ENCODE measurements at places on chromosomes 11 and 22.
A peak's percentile ranks its signal among the peaks of the same experiment; 100 is the strongest.

DNA sequence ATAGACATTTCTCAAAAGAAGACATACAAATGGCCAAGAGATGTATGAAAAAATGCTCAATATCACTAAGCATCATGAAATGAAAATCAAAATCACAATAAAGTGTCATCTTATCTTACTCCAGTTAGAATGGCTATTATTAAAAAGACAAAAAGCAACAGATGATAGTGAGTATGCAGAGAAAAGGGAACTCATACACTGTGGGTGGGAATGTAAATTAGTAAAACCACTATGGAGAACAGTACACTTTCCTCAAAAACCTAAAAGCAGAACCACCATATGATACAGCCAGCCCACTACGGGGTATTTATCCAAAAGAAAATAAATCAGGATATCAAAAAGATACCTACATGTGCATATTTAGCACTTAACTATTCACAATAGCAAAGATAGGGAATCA is 700.0 kb upstream of the ANO5 start:
- no peak for DNase-seq

DNA sequence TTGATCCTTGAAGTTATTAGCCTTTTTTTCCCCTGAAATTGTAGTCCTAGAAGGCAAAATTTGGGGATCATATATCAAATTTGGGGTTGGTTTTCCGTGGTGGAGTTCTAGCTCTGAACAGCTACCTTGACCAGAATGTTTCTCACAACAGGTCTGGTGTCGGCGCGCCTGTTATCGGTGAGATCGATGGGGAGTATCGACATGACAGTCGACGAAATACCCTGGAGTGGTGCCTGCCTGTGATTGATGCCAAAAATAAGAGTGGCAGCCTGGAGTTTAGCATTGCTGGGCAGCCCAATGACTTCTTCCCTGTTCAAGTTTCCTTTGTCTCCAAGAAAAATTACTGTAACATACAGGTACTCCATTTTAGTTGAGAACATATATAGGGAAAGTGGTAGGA is 9.9 kb upstream of the PHLDB1 start:
- DNase-seq: no peak

- no peak for DNase-seq
These were observed 1.8 kb downstream of the TLCD5 start for GRCh38 chr11:120326845-120327281.

DNA sequence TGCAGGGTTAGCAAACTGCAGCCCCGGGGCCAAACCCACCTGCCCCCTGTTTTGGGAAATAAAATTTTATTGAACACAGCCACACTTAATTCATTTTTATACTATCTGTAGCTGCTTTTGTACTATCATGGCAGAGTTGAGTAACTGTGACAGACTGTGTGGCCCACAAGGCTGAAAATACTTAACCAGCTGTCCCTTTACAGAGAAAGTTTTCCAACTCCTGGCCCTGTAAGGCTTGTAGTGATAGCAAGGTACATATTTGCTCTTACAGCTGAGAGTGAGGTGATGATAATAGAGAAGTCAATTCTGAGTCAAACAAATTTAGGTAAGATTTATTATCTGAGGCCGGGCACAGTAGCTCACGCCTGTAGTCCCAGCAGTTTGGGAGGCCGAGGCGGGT is 87.4 kb upstream of the SLC6A5 start:
- DNase-seq: no peak

DNA sequence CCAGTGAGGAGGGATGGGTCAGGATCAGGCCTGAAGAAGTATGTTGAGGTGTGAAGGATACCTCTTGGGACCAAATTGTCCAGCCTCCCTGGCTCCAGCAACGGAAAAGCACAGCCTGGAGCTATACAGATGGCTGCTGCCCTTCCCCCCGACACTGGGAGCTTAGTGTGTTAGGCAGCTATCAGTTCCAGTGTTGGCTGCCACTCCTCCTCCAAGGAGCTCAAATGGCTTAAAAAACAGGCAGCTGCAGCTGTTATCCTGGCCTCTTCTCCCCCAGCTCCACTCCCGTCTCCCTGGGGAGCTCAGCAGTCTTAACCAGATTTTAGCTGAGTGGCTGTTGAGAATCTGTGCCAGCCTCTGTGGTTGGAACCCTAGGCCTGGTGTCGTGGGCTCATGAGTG is 225.0 kb downstream of the JRKL start:
- DNase-seq: peak; percentile 82

- DNase-seq: no peak
These were observed 658 bp downstream of the ACY3 start for GRCh38 chr11:67649634-67650510.

GRCh38 chr11:130740819-130741218 is 175.5 kb downstream of the SNX19 start:
- peak; percentile 34 for DNase-seq

DNA sequence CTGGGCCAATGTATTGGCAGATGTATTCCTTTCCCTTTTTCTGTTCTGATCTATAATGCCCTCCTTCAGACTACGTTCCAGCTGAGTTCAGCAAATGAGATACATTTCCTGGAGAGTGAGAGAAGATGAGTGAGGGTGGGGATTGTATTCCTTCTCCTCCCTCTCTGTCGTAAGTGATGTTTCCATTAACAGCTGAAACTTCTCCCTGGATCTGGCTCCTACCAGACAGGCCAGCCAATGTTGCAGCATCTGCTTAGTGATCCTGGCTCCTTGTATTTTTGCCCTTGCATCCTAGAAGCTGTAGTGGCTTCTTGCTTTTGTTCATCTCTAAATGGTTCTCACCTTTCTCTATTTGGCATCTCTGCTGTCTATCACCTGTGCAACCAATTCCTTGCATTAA is 48.2 kb upstream of the MTMR2 start:
- DNase-seq: no peak

DNA sequence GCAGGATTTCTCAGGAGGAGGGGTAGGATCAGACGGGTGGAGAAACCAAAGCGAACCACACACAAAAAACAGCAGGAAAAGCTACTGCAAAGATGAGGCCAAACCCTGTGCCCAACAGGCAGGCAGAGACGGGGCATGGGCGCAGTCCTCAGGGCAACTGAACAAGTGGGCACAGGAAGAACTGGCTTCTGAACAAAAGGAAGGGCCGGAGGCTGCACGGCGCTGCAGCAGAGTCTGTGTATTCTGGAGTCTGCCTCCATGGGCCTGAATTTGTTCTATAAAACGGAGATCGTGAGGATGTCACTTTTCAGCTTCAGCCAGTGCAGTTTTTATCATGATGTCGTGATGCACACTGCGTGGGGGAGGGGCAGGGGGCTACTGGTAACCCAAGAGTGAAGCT is 1026.0 kb downstream of the TBC1D22A start:
- no peak for DNase-seq

DNA sequence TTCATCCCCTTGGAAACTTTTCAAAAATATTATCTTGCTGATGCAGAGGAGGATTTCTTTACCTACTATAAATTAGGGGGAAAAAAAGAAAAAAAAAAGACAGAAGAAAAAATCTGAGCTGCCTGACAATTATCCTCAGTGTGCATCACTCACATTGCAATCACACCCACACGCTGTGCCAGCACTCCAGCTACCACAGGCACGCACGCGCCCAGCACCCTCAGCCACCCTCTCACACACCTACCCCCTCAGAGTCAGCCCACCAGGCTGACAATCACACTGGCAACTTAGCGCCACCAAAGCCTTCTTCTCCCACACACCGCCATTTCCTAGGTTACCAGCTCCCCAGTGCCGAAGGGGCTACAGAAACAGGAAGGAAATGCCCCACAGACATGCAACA is 236.1 kb downstream of the KCNA4 start:
- no peak for DNase-seq

- DNase-seq: no peak
These were observed 13.6 kb upstream of the MS4A15 start for GRCh38 chr11:60743058-60743457.

DNA sequence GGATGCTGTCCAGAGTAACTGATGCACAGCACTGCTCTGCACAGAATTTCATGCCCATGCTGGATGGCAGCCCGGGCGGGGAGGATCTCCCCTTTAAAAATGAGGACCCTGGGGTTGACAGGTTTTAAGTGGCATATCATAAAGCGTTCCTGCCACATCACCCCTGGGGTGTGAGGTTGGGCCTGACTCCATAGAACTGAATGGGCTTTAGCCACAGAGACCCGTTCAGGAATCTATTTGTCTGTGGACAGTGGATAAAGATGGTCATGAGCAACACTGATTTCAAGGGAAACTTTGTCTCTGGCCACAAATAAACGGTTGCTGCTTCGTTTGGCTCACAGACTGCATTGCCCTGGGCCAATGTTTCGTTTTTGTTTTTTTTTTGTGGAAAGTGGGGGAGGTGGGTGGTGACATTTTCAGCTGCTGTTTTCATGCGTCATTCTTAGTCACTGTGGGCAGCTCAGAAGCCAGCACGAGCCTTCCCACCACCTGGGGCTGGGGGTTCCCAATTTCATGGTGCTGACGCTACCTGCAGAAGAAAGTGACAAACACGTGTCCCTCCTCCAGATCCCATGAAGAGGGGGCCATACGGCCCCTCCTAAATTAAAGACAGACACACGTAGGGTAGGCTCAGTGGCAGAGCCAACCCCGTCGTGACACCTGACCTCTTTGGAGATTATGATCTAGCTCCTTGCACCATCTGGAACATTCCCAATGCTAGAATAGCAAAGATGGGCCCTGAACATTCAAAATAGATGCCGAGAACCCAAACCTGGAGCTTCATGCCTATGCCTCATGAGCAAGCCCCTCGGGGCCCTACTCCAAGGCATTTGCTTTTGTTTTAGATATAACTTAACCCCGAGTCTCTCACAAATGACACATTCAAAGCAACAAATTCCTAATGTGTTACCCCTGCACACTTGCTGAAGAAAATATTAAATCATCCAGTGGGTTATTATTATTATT is 54.8 kb upstream of the PHF21B start:
- no peak for DNase-seq

Data from A673 (cell line).